Frontal cortex (tissue), 4 donors: ENCODE measurements at places on chromosomes 2 and 18. TPM values are rescaled to one million over a fixed set of nuclear protein-coding genes. Genes with fewer than 3 reads are reported as not detected.

Gene ATF2
- total RNA-seq = 141 TPM

Gene LYG2
- not detected for total RNA-seq

Gene FBXO48
- 0.82 TPM for total RNA-seq

Gene SLC25A12
- 66.0 TPM for total RNA-seq

Gene REG3A
- not detected for total RNA-seq

Gene WNT10A
- not detected for total RNA-seq

Gene KCNF1
- 20.0 TPM for total RNA-seq

DNA sequence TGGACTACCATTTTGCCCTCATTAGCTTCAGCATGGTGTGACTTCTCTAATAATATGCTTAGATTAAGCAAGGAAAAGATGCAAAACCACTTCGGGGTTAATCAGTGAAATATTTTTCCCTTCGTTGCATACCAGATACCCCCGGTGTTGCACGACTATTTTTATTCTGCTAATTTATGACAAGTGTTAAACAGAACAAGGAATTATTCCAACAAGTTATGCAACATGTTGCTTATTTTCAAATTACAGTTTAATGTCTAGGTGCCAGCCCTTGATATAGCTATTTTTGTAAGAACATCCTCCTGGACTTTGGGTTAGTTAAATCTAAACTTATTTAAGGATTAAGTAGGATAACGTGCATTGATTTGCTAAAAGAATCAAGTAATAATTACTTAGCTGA lies 16.3 kb downstream of the TYMS start:
- DNase-seq = no peak

DNA sequence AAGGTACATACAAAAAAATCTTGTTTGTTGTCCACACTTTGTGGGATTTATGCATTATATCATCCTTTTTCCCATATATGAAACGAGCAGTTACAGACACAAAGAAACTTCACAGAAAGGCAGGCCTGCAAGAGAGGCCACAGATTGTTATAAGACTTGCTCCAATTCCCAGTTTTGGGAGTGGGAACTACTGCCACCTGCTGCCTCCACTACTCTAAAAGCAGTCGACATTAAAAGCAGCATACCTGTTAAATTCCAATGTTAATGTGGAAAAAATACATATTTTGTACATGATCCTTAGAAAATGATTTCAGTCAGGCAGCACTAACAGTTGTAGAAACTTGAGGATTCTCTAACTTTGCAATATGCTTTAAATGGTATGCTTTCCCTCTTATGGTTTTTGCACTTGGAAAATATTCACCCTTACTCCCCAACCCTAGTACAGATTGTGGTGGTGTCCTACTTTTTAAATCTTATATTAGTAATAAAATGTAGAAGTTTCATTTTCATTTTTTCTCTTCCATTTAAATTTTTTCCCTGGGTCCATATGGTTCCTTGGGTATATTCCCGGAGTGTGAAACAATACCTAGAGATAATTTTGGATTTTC lies 37.9 kb downstream of the SLC38A11 start:
- no peak for DNase-seq

DNA sequence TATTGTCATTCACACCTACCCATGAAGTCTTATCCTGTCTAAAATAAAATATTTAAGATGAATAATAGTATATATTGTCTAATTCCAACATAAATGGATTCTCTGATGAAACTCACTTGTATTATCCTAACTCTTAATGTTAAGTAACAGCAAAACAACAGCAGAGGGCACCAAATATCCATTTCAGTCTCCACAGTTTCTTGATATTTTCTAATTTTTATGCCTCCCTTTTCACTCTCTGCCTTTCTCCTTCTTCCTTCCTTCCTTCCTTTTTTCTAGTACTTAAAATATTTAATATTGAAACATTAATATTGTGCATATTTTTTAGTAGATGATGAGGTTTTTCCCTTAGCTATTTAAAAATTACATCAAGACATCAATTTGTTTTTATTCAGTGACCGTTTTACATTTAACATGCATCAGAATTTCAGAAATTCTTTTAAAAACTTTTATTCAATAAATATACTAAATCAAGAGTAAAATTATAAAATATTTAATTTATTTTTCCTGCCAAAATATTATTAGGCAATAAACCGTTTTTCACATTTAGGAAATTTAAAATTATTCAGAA lies 97.6 kb downstream of the WDR7 start:
- DNase-seq = peak; percentile 20

DNA sequence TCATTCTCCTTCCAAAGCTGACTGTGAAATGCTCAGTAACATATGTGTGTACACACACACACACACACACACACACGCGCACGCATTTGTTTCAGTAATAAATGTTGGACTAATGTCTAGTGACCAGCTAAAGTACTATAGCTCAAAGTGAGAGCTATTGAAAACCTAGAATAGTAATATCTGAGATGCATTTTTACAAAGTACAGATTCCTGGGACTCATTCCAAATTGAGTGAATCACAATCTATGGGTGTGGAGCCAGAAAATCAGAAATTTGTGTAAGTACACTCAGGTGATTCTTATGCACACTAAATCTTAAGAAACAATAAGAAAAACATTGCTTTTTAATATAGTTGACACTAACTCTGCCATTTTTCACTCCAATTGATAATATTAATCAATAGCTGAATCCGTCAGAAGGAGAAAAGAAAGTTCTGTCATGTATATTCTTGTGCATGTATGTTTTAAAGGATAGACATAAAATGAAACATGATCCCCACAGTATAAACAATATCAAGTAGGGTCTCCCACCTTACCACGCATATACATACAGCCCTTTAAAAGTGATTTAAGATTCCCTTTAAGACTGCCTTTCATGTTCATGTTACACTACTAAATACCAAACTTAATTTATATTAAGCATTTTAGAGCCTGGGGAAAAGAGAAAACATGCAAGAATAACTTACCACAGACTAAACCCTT lies 123.5 kb downstream of the ATAD2B start:
- no peak for DNase-seq

DNA sequence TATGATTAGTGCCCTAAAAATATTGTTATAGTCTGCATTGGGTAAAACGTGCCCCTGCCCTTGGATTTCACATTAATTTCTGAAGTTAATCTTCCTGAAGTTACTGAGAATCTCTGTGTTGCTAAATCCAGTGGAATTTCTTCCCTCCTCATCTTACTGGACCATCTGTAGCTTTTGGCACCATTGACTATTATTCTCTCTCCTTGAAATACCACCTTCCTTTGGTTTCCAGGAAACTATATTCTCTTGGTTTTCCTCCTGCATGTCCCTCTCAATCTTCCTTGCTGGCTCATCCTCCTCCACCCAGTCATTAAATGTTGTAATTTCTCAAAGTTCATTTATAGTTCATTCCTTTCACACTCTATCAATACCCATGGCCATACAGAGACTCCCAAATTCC lies 110.6 kb upstream of the SLC35G4 start:
- DNase-seq = no peak

GRCh38 chr2:31693882-31694281 lies 113.1 kb upstream of the SRD5A2 start:
- DNase-seq = no peak

DNA sequence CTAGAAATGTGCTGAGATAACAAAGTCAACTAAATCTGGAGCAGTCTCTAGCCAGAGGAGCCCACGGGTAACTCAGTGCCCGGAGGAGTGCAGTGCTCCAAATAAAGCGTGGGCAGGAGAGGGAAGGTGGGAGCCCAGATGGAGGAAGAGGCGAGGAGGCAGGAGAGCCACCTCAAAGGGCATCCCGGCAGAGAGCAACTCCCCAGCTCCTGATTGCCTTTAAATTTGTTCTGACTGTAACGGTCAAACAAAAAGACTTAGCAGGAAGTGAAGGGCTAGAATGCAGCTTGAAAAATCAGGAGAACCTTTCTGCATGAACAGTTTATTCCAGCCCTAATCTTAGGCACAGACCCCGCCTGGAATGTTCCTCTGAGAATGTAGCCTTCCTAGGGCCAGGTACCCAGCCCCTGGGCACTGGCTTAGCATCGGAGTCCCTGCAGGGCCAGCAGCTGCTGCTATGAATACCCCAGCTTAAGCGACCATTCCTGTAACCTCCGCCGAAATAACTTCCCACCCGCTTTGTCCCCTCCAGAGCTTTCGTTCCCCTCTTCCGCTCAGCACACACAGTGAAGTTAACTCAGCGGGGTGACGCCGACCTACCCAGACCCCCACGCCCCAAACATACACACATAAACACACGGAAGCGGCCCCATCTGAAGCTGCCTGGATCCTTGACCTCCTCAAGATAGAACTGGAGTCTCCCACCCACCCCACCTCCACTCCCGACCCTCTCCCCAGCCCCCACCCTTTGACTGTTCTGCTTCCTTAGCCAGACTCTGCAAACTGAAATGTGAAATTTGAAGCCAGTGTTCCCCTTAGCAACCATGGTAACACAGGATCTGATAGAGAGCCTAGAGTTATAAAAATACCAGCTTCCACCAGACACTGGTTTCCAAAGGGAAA lies 123.2 kb downstream of the SMAD7 start:
- no peak for DNase-seq

DNA sequence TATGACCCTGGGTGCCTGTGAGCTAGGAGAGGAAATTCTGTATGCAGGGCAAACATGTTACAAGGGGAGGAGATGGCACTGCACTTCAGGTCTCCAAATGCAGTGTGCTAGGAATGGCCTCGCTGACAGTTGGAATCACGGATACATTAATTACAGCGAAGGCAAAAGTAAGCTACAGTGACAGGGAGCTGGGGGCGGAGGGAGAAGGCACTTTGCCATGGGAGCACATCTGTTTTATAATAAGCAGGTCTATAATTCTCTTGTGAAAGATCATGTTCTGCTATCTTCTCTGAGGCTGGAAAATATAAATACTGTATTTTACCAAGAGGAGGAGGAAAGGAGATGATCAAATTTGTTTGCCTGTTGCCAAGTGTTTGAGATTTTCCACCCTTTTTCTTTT lies 56.3 kb upstream of the FZD5 start:
- DNase-seq = no peak

DNA sequence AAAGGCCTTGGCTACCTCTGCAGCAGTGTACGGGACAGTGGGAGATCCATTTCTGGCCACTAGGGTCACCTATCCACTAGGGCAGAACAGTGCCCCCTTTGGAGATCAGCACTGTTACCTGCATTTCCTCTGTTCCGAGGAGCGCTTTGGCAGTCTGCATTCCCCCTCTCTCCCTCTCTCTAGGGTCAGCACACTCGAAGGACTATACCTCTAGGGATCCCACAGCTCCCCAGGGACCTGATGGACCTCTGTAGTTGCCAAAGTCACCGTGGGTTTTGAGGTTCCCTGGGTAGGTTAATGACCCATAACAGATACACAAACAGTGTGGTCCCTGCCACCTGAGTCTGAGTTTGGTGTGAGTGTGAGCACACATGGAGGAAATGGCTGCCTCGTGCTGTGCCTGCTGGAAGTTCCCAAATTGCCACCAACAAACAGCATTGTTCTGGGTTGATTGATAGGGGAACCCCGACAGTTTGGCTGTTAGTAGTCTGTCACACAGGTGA lies 99.8 kb upstream of the VWC2L start:
- no peak for DNase-seq

GRCh38 chr2:216081487-216082116 lies at the start of the genes PECR and TMEM169:
Gene PECR (minus strand): TSS chr2:216081809. CDS start chr2:216081741, 68 bp downstream.
Gene TMEM169 (plus strand): TSS chr2:216081919. CDS start chr2:216095964, 14,045 bp downstream.
- DNase-seq = peak; percentile 88

DNA sequence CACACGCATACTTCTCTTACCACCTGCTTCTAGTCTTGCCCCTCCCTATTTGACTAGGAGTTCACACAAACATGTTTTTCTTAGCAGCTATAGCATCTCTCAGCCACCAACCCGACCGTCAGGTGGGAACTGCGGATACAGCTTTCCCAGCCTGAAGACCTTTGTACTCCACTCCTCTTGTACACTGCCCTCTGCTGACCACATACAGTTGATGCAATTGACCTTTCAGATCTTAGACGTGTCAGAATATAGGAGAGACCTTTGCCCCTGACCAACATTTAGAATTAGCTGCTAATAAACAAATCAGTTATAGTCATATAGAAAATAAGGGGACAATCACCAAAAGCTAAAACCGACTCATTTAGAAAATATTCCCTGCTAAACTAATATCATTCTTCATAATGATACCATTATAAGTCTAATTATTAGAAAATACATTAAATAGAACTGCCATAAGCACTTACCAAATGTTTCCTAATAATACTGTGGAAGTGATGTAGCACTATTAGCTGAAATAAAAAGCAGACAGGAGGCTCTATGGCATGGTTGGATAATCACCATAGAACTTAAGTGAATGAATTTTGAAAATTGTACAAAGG lies 208.4 kb downstream of the RAD51AP2 start:
- DNase-seq = no peak

GRCh38 chr2:223918671-223919134 lies 26.4 kb downstream of the WDFY1 start:
- DNase-seq = no peak
